Activated CD4-positive, alpha-beta memory T cell treated with anti-CD3 and anti-CD28 coated beads for 36 hours (primary cell): ENCODE measurements at places on chromosomes 1 and 21. TPM values are rescaled to one million over a fixed set of nuclear protein-coding genes. Genes with fewer than 3 reads are reported as not detected.

DNA sequence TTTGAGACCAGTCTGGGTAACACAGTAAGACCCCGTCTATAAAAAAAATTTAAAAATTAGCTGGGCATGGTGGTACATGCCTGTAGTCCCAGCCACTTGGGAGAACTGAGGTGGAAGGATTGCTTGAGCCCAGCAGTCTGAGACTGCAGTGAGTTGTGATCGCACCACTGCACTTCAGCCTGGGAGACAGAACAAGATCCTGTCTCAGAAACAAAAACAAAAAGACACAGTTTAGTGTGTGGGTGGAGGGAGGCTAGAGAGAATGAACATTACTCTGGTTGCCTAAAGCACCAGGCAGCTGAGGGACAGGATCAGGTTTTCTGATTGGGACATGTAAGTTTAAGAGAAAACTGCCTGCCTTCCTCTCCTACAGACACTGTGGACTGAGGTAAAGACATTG, 42.3 kb downstream of the VAMP4 start:
- no peak for DNase-seq

DNA sequence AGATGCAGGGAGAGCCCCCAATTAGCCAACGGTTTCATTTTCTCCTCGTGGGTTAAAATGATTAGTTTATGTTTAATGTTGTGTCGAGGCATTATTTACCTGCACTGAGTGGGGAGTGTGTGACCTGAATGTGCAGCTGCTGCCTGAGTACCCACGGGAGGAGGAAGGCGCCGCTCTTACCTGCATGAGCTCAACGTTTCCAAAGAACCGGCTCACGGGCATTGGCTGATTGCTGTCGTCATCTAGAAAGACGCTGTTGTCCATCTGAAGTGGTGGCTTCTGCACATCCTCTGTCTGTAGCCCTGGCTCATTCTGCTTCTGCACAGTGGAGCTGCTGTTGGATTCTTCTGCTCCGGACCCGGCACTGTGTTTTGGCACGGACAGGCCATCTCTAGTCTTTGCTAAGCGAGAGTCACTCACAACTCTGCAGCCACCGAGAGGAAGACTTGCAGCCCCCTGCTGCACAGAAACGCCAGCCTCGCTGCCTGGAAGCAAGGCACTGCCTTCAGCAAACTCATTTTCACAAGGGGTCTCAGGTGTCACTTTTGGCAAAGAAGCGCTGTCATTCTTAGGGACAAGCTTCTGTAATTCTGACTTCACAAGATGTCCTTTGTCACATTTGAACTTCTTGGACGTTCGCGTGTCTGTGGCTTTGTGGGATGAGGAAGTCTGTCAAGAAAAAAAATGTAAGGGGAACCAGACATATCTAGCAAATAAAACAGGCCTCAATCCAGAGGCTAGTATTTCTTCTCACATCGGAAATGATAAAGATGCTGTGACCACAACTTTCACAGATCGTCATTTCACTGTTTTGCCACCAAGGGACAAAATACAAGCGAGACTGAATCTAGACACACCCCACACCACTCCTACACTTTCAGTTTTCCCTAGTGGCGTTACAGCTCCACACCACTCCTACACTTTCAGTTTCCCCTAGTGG, 9.4 kb downstream of the C1orf174 start:
- DNase-seq, result peak; percentile 38

DNA sequence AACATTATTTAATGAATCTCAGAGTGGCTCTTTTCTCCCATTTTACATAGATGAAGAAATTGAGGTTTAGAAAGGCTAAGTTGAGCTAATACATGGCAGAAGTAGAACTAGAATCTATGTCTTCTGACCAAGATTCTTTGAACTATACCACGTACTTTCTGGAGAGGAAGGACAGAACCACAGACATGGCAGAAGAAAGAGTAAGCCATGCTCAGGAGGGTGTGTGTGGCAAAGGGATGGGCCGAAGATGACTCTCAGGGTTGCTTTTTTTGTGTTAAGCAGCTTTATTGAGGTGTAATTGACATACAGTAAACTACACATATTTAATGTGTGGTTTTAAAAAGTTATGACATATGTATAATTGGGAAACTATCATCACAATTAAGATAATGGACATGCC, 69.5 kb downstream of the PEX14 start:
- DNase-seq, result no peak

- no peak for DNase-seq
Measured at GRCh38 chr1:113809670-113810602, 2.3 kb downstream of the RSBN1 start.

GRCh38 chr1:201229771-201230635, 39.4 kb downstream of the IGFN1 start:
- no peak for DNase-seq

GRCh38 chr1:230281556-230281955, 144.6 kb downstream of the PGBD5 start:
- DNase-seq, result peak; percentile 11

GRCh38 chr1:221925947-221926346, 184.1 kb upstream of the DUSP10 start:
- DNase-seq, result no peak

DNA sequence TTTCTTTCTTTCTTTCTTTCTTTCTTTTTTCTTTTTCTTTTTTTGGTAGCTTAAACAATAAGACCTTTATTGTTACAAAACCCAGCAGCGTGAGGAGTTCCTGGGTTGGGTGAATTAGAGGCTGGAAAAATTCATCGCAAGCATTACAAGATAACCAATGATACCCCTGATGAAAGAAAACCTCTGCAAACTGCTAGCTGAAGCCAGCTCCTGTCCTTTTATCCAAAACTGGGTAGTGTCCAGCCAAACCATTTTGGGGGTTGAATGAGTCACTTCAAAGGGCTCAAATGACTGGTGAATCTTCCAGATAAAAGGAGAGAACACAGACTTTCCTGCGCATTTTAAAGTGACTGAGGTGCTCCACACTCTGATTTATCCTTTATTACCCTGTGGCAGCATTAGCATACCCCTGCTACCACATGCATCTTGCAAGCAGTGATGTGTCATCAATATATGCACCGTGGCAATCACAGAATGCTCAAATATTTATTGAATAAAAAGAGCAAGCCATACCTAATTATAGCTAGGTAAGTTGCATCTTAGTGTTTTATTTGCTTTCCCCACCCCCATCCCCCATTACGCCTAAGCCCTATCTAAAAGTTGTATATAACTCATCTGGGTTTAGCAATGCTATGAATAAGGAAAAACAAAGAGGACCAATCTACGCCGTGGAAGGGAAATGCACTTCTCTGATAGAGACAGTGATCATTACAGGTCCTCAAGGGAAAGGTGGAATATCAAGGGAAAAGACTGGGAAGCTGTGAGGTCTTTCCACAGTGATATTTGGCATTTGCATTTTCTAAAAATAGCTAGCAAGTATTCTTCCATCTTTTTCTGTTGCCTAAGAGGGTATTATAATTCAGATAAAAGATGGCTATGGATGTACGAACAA, 32.4 kb upstream of the CEP350 start:
- DNase-seq, result no peak

- DNase-seq, result peak; percentile 68
Measured at GRCh38 chr1:151539321-151540020, 638 bp upstream of the TUFT1 start.

DNA sequence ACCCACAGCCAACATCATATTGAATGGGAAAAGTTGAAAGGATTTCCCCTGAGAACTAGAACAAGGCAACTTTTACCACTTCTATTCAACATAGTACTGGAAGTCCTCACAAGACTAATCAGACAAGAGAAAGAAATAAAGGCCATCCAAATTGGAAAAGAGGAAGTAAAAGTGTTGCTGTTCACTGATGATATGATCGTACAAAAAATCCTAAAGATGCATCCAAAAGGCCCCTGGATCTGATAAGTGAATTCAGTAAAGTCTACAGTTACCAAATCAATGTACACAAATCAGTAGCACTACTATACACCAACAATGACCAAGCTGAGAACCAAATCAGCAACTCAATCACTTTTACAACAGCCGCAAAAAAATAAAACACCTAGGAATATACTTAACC, 28.3 kb downstream of the RAB3GAP2 start:
- no peak for DNase-seq

DNA sequence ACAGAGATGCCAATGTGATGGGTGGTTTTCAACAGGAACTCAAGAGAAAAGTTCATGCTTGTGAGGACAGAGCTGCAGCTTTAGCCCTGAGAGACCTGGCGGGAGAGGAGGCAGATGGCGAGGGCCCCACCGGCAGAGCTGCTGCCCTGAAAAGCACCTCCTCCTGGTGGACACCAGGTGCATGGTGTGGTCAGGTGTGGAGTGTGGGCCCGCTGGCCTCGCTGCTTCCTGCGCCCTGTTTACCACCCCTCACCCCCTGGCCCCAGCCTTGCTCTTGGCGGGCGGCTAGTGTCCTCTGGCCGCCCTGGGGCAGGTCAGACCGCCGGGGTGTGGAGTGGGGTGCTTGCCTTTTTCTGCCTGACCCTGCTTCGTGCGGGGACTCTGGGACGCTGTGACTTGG, 42.8 kb downstream of the PRKCZ start:
- DNase-seq, result no peak

DNA sequence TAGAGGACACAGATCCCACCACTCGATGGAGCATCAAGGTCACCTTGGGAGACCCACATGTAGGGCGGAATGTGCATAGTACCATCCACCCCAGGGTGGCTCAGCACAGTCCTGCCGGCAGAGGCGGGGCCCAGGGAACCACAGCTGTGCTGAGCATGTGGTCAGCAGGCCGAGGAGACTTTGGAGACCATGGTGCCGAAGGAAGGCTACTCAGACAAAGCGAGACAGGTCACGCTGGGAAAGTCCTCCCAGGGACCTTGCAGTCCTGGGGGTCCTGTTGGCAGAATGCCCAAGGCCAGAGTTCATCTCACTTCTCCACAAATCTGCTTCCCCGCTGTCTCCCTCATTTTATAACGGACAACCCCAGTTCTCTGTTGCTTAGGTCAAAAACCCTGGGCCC, 22.5 kb downstream of the WNT3A start:
- DNase-seq, result no peak

DNA sequence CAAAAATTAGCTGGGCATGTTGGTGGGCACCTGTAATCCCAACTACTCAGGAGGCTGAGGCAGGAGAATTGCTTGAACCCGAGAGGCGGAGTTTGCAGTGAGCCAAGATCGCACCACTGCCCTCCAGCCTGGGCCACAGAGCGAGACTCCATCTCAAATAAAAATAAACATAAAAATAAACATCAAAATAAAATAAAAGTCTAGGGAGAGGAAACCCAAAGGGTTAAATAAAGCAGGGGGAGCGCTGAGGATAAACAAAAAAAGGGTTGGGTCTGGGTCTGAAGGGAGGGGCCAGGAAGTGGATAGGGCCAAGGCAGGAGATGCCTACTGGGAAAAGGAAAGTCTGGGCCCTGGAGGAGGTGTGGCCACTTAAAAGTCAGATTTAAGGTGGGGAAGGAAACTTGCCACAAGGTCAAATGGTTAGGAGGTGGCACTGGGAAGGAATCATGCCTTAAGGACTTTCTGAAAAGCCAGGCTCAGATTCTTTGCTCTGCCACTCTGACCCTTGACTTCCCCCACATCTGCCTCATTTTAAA, 150.0 kb downstream of the ADSS2 start:
- no peak for DNase-seq

DNA sequence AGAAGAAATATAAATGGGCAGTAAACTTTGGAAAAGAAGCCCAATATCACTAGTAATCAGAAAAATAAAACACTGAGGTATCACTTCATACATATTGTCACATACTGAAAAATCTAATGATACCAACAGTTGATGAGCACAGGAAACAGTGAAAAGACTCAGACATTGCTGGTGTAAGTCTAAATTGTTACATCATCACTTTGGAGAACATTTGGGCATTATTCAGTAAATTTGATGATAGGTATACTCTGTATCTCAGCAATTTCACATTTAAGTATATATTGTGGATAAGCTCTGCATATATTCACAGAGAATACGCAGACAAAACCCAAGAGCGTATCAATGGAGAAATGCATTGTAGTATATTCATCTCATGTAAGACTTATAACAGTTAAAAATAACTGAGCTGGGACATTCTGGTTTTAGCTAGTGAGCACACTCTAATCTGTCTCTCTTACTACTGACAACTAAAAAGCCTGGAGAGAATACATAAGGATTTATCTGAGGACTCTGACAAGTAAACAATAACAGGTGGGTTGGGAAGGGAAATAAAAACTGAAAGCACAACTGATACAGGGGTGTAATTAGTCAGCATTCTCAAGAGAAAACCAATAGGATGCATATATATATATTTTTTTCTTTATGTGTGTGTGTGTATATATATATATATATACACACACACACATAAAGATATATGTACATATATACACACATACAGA, 212.7 kb upstream of the JUN start:
- DNase-seq, result no peak

DNA sequence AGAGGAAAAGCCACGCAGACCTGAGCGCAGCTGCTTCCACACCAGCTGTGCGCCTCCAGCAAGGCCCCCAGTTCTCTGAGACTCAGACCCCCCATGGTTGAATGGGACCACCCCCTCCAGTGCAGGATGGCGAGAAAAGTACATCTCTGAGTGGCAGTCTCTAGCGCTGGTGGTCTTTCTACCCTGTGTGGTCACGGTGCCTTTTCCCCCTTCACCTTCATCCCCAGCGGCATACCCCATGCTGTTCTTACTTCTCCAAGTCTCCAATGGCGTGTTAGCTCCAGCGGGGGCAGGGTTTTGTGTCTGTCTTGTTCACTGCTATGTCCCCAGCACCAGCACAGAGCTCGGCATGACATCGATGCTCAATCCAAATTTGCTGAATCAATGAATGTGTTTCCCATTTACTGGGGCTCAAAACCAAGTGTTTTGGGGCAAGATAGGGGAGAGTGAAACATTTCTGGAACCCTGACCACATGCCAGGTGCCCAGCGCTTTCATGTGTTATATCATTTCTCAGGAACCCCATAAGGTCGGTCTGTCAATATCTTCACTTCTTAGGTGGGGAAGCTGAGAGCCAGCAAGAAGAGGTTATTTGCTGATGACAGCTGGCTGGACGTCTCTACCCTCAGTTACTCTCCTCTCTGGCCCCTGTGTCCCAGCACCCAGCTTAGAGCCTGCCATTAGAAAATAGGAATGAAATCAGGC, 959 bp upstream of the SDC3 start:
- DNase-seq, result no peak

Gene SLC2A5
- total RNA-seq, result not detected

Gene RIPK4
- total RNA-seq, result 0.24 TPM

Gene DDR2
- total RNA-seq, result 0.19 TPM

Gene SNRPE
- total RNA-seq, result 327 TPM

Gene RNU1-3
- 1,409 TPM for total RNA-seq

Gene LCK
- 224 TPM for total RNA-seq

Gene GFI1
- total RNA-seq, result 53.3 TPM

Gene GDAP2
- total RNA-seq, result 20.8 TPM

Gene CELA3A
- total RNA-seq, result not detected

Gene GJC2
- total RNA-seq, result 0.41 TPM

Gene TMEM51
- not detected for total RNA-seq

Gene KCNT2
- total RNA-seq, result not detected

Gene GJA8
- total RNA-seq, result not detected
